ENCODE measurements at places on chromosomes 12 and 14.

DNA sequence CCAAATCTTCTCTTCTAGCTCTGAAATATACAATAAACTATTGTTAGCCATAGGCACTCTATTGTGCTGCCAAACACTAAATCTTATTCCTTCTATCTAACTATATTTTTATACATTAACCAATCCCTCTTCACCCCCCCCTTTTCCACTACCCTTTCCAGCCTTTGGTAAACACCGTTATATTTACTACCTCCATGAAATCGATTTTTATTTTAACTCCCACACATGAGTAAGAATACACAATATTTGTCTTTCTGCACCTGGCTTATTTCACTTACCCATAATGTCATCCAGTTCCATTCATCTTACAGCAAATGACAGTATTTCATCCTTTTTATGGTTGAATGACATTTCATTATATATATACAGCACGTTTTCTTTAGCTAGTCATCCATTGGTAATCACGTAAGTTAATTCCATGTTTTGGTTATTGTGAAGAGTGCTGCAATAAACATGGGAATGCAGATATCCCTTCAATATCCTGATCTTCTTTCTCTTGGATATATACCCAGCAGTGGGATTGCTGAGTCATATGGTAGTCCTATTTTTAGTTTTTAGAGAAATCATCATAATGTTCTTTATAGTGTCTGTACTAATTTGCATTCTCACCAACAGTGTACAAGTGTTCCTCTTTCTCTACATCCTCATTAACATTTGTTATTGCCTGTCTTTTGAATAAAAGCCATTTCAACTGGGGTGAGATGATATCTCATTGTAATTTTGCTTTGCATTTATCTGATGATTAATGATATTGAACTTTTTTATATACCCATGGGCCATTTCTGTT is 34.2 kb upstream of the PLBD1 start:
- DNase-seq, result no peak

- DNase-seq, result no peak
Observed at GRCh38 chr12:27290501-27291168, 42.0 kb upstream of the BMAL2 start.

GRCh38 chr14:55604900-55605418 is 25.0 kb downstream of the KTN1 start:
- no peak for DNase-seq

- DNase-seq, result no peak
Observed at GRCh38 chr12:114834621-114835020, 150.6 kb upstream of the TBX3 start.

DNA sequence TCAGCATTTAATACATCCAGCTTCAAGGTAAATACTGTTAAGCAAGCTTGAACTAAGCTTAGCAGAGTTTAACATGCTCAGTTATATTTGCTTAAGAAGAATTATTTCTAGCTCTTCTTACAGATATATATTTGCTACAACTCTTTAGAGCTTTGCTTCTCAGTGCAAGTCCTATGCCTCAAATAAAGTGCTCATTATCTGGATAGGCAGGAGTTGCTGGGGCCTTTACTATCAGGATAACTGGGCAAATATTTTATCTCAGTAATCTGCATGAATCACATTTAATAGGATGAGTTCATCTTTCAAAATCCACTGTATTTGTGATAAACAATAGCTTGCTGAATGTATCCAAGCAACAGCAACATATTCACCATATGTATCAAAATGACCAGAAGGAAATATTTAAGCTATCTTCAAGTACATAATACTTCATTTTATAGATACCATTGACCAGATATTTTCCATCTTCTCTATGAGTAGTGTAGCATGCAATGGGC is 187.6 kb downstream of the NOVA1 start:
- no peak for DNase-seq

DNA sequence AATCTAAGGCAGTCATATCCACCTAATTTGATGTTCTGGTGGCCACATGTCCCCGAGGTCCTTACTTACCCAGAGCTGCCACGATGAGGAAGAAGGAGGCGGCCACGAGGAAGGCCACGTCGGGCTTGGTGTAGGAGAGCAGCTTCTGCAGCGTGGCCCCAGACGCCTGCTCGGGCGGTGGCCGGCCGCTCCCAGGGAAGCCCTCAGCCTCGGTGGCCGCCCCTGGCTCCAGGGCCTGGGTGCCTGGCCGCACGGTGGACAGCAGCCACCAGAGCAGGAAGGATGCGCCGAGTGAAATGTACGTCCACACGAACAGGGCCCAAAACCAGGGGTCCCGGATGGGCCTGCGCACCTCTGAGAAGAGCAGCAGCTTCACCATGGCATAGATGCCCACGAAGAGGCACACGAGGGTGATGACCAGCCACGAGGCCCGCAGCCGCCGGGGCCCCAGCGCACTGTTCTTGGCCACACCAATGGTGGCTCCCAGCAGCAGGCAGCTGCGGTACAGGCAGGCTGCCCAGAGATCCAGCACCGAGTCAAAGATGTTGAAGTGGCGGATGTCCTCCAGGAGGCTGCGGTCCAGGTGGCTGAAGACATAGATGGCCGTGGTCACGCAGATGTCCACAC is 6.6 kb downstream of the ABCB9 start:
- no peak for DNase-seq

- no peak for DNase-seq
Observed at GRCh38 chr14:102479777-102480176, 29.8 kb downstream of the ANKRD9 start.

DNA sequence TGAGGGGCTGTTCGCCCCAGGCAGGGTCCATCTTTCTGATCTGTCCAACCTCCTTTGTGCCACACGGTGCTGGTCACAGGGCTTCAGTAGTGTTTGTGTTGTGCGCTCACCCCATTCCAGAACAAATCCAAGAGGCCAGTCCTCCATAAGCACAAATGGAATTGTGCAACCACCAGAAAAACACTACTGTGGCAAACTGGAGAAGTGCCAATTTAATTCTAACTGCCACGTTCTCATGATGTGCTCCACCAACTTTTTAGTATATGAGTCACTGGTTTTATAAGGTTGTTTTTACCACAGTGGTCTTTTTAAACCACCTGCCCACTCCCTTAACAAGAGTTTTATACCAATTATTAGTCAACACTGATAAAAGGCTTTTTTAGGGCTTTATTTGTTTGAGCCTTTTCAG is 380.2 kb downstream of the NAV3 start:
- DNase-seq, result no peak

DNA sequence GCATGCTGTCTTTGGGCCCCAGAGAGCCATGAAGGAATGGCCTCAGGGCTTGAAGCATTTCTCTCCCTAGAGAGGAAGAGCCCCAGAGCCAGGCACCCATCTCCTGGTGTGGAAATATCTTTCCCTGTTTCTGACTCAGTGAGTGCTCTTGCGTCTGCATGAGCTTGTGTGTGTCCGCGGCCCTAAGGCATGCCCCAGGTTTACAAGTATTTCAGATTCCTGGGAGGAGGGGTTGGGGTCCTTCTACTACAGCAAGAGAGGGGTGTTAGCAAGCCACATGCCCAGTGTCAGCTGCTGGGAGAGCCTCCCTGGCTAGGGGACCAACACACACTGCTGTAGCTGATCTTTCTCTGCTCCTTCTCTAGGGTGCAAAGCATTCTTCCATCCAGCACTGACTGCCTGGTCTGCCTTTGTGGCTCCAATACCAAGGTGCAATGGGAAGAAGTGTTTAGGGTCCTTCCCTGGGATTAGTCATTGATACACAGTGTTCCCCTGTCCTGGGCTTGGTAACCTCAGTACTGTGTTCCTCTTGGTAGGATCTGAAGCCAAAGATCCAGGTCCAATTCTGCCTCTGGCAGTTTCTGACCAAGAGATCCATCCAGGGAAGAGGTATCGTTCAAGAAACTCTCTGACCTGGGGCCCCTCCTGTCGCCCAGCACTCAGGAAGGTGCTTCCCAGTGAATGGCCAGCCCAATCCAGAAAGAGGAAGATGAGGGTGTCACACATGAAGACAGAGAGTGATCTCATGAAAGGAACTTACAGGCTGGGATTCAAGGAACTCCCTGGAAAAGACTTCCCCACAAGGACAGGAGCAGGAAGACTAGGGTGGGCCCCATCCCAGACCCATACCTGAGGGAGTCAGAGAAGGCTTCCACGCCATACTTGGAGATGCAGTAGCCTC is 3.1 kb downstream of the RDH16 start:
- no peak for DNase-seq

- DNase-seq, result no peak
Observed at GRCh38 chr14:77794357-77794756, 5.6 kb upstream of the ADCK1 start.

DNA sequence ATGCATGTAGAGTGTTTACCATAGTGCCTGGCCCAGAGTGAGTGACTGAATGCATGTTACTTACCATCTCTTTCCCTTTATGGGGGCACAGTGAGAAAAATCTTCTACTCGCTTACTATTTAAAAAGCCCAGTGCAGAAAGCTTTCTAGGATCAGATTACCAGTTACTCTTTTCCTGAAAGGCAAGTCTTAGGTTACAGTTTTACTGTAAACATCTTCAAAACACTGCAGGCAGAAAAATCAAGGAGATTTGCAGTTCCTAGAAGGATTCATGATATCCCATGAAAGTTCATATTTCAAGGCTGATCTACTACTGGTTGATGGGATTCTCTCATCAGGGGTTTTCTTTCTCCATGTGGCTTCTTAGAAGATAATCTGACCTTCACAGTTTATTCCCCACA is 29.3 kb upstream of the DAAM1 start:
- no peak for DNase-seq

GRCh38 chr12:124539084-124540041 is 28.0 kb downstream of the NCOR2 start:
- DNase-seq, result no peak

- no peak for DNase-seq
Observed at GRCh38 chr14:74403619-74404417, 22.2 kb downstream of the SYNDIG1L start.

DNA sequence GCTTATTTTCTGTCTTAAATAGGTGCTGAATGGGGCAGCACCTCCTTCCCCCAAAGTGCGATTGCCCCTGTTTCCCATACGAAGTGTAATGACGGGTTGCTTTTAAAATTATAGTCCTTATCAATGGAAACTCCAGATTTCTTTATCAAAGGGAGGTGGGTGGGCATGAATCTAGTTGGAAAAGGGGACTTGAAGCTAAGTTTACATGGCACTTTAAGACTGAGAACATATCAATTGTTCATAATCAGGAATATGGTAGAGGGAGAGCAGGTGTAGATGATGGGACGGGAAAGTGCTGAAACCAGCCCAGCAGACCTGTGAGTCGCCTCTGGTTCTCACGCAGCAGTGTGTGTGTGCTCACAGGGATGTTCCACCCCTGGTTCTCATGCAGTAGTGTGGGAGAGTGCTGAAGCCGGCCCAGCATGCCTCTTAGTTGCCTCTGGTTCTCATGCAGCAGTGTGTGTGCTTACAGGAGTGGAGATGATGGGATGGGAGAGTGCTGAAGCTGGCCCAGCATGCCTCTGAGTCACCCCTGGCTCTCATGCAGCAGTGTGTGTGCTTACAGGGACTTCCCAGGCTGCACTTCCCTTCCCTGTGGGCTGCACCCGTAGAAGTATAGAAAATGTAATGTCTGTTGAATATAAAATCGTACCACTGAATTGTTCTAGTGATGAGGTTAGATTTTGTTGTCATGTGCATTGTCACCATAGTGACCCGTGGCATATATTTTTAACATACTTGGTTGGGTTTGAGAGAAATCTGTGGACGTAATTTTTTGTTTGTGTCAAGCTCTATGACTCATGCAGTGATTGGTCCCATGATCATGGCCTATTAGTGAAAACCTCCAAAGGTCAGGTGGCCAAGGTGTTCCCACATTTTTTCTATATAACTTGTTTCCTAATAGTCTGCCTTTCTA is 51.6 kb downstream of the GPATCH2L start:
- no peak for DNase-seq

DNA sequence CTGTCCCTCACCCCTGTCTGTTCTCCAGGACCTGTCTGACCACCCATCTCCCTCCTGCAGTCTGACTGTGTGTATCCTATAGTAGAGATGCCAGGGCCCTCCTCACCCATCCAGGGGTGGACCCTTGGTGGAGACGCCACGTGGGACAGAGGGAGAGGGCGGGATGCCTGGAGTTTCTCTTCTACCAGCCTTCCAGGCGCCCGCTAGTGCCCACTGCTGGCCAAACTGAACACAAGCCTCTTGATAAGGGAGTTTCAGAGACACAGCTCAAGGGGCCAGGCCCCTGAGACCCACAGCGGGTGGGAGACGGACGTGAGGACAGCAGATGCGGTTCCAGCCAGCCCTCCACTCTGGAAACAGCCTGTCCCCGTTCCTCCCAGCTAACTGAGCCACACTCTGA is 147.3 kb downstream of the RBM19 start:
- DNase-seq, result no peak

GRCh38 chr12:127429551-127430285 is 837.3 kb upstream of the TMEM132C start:
- DNase-seq, result no peak

DNA sequence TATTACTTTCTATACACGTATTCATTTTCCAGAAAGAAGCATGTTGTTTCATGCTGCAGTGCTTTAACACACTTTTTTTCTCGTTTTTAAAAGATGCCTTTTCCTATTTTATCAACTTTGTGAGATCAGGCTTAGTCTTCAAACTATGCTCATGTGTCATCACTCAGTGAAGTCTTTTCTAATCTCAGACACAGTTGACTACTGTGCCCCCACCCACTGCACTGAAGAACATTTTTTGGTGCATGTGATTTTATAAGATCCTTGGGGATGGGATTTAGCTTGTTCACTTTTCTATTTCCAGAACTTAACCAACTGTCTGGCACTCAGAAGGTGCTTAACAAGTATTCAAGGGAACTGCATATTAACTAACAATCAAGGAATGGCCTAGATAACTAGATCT is 85.5 kb downstream of the CDK17 start:
- no peak for DNase-seq

DNA sequence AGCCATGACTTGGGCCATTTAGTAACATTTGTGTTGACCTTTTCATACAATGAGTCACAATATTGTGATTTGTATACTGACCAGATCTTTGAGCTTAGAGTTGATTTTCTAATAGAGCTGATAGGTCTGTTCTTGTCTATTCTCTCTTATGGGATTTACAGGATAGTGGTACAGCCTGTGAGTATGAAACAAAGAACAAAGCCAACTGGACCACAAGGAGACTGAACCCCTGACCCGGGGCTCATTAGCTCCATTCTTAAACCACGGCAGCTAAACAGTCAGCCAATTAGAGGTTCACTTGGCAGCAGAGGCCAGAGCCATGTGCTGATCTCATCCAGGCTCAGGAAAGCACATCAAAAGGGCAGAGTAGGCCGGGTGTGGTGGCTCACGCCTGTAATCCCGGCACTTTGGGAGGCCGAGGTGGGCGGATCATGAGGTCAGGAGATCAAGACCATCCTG is 59.1 kb upstream of the GNPNAT1 start:
- no peak for DNase-seq

- no peak for DNase-seq
Observed at GRCh38 chr14:58198086-58198485, 1.9 kb upstream of the ACTR10 start.

DNA sequence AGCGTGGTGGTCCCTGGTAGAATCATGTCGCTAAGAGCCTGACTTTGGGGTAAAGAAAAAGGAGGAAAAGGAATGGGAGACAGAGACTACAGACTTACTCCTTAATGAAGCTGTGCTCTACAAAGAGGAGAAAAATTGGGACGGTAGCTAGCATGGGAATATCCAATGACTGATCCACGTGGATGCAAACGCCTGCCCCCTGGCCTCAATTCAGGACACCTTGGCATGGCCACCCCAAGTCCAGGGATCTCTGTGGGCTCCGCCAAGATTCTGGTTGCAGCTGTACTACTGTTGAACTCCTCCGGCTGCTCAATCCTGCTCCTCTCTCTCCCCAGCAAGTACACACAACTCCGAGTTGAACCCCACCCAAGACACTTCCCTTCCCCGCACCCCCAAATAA is 70.5 kb upstream of the DIO3 start:
- no peak for DNase-seq

Data from AML-193 (cell line).